WTC11 (cell line): ENCODE measurements at places on chromosomes 1 and 21. TPM values are rescaled to one million over a fixed set of nuclear protein-coding genes. Genes with fewer than 3 reads are reported as not detected.

The CELA2A gene
- 0.83 to 1.1 TPM (median 1.1 TPM) in 3 replicates for total RNA-seq

The NVL gene
- 32.8 to 34.7 TPM (median 33.4 TPM) in 3 replicates for total RNA-seq

The FCGR2B gene
- 0.09 to 0.11 TPM in 2 of 3 replicates, not detected in the other for total RNA-seq

The SNX27 gene
- total RNA-seq = 50.0 to 56.0 TPM (median 50.3 TPM) in 3 replicates

The BTBD8 gene
- 3.7 to 4.6 TPM (median 4.5 TPM) in 3 replicates for total RNA-seq

The RAVER2 gene
- total RNA-seq = 18.8 to 20.3 TPM (median 20.1 TPM) in 3 replicates

The PLK3 gene
- total RNA-seq = 10.1 to 16.4 TPM (median 12.0 TPM) in 3 replicates

The KRTAP21-2 gene
- total RNA-seq = not detected in 3 replicates

The GSTM1 gene
- total RNA-seq = not detected in 3 replicates

The TNFSF18 gene
- not detected in 3 replicates for total RNA-seq

The FCRL6 gene
- not detected in 3 replicates for total RNA-seq

The ACTL8 gene
- 0.80 to 1.6 TPM (median 0.87 TPM) in 3 replicates for total RNA-seq

The CGN gene
- 52.4 to 68.7 TPM (median 55.6 TPM) in 3 replicates for total RNA-seq

The HCRTR1 gene
- total RNA-seq = 0.13 to 0.23 TPM (median 0.14 TPM) in 3 replicates

The GBP1 gene
- total RNA-seq = 0.20 to 0.44 TPM in 2 of 3 replicates, not detected in the other

The S100A9 gene
- total RNA-seq = 0.33 to 0.37 TPM in 2 of 3 replicates, not detected in the other

The CA6 gene
- 0.11 TPM in 1 of 3 replicates, not detected in the others for total RNA-seq

The CCDC17 gene
- 2.1 to 3.5 TPM (median 2.4 TPM) in 3 replicates for total RNA-seq

The FCMR gene
- total RNA-seq = 0.37 to 1.0 TPM (median 0.71 TPM) in 3 replicates

The TMEM82 gene
- total RNA-seq = 0.48 to 1.4 TPM (median 0.94 TPM) in 3 replicates

The SAMD11 gene
- 1.7 to 2.7 TPM (median 2.3 TPM) in 3 replicates for total RNA-seq

The DPT gene
- 0.11 TPM in 1 of 3 replicates, not detected in the others for total RNA-seq

The SLAMF7 gene
- 0.07 to 0.15 TPM in 2 of 3 replicates, not detected in the other for total RNA-seq

The LIN28A gene
- total RNA-seq = 1,150 to 1,251 TPM (median 1,185 TPM) in 3 replicates

The LAMC1 gene
- total RNA-seq = 133 to 162 TPM (median 135 TPM) in 3 replicates

The TMPRSS2 gene
- 8.5 to 10.4 TPM (median 8.9 TPM) in 3 replicates for total RNA-seq

The PADI1 gene
- total RNA-seq = 0.15 to 0.57 TPM (median 0.18 TPM) in 3 replicates

The DIO1 gene
- total RNA-seq = 0.23 TPM in 1 of 3 replicates, not detected in the others

The L1TD1 gene
- 296 to 319 TPM (median 303 TPM) in 3 replicates for total RNA-seq

The RNF223 gene
- not detected in 3 replicates for total RNA-seq

The NBPF6 gene
- not detected in 3 replicates for total RNA-seq

The ADAMTS5 gene
- total RNA-seq = 0.57 to 1.6 TPM (median 0.64 TPM) in 3 replicates

The RAB25 gene
- total RNA-seq = 61.9 to 82.8 TPM (median 82.5 TPM) in 3 replicates

The GPR153 gene
- 13.4 to 14.8 TPM (median 14.6 TPM) in 3 replicates for total RNA-seq

The NBPF4 gene
- total RNA-seq = not detected in 3 replicates

The RIMS3 gene
- 19.8 to 19.9 TPM (median 19.8 TPM) in 3 replicates for total RNA-seq

The CYP4Z1 gene
- not detected in 3 replicates for total RNA-seq

The ADCY10 gene
- 0.07 to 0.34 TPM in 2 of 3 replicates, not detected in the other for total RNA-seq

The CD5L gene
- total RNA-seq = not detected in 3 replicates

The SLX9 gene
- 72.8 to 81.0 TPM (median 77.2 TPM) in 3 replicates for total RNA-seq

The DYNLT5 gene
- total RNA-seq = 1.3 to 1.8 TPM (median 1.6 TPM) in 3 replicates

The BROX gene
- 27.1 to 27.9 TPM (median 27.9 TPM) in 3 replicates for total RNA-seq
